ENCODE measurements at places on chromosomes 7 and 10. TPM values are rescaled to one million over a fixed set of nuclear protein-coding genes. Genes with fewer than 3 reads are reported as not detected.

- no peak for DNase-seq
These were observed 35.1 kb downstream of the BET1 start for GRCh38 chr7:93968911-93969620.

GRCh38 chr7:28937619-28938018 lies 20.5 kb downstream of the TRIL start:
- no peak for DNase-seq

DNA sequence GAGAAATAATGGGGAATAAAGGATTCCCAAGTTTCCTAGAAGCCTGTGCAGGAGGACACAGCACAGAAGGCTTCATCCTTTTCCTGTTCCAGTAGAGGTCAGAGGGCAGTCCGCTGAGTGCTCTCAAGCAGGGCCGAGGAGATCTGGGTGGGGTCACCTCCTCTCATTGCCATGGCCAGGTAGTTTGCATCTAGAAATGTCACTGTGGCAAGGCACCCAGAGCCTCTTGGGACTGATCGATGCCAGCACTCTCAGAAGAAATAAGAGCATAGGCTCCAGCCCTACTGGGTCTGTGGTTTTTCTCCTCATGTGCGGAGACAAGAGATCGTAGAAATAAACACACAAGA lies 7.9 kb downstream of the NUB1 start:
- DNase-seq = no peak

DNA sequence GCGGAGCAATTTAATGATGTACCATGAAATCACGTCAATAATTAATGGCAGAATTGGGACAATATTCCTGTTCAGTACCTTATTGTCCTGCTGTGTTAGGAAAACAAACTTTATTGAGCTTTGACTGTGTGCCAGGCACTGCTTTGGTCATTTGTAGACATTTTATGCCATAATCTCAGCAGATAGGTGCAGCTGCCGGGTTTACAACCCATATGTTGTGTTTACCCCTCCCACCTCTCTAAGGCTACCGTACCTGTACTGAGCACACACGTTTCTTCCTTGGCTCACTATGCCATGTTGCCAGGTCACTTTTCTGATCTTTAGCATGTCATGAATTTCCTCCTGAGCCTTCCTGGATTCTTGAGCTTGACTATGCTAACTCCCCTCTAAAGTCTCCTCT lies 422.2 kb downstream of the PHTF2 start:
- no peak for DNase-seq

The GPR26 gene
- total RNA-seq = not detected

The AKR1C4 gene
- total RNA-seq = not detected

DNA sequence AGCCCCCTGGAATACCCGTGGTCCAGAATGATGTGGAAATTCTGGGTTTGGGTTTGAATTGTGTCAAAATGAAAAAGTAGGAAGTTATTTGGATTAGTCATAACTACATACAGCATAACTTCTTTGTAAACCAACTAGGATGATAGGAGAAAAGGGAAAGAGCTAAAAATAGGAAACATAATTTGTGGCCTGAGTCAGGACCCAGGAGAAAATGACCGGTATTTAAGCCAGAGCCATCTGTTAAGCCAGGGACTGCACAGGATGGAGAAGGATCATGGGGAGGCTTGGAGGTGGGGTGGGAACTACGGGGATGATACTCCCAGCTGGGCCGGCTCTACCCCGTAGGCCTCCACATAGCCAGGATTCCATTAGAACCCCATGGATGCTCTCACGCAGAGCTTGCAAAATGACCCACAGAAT lies 98.6 kb downstream of the MYOF start:
- no peak for DNase-seq

The KCND2 gene
- 0.21 TPM for total RNA-seq

The VAX1 gene
- total RNA-seq = not detected

The TMEM176A gene
- total RNA-seq = 31.5 TPM

- no peak for DNase-seq
These were observed 11.6 kb downstream of the FAM204A start for GRCh38 chr10:118330295-118331076.

DNA sequence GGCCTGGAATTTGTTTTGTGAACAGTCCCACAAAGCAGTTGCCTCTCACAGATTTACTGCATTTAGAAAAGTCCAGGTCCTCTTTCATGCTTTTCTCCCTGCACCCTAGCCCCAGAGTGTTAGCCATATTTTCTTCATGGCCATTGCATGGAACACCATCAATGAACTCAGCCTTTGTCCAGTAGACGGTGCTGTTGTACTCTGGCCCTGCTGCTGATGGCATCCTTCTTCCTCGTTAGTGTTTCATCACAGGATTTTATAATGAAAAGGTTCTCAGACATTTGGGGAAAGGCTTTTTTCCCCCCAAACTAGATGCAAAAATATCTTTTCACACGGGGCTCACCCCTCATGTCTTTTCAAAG lies 93.0 kb upstream of the SLC25A13 start:
- DNase-seq = no peak

The NPC1L1 gene
- total RNA-seq = not detected

The BLNK gene
- not detected for total RNA-seq

DNA sequence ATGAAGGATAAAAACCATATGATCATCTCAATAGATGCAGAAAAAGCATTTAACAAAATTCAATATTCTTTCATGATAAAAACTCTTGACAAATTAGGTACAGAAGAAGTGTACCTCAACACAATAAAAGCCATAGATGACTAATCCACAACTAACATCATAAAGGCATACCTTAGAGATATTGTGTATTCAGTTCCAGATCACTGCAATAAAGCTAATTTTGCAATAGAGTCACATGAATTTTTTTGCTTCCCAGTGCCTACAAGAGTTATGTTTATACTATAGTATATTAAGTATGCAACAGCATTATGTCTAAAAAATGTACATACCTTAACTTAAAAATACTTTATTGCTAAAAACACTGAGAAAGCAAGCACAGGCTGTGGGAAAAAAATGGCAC lies 18.9 kb upstream of the RNF32 start:
- no peak for DNase-seq

DNA sequence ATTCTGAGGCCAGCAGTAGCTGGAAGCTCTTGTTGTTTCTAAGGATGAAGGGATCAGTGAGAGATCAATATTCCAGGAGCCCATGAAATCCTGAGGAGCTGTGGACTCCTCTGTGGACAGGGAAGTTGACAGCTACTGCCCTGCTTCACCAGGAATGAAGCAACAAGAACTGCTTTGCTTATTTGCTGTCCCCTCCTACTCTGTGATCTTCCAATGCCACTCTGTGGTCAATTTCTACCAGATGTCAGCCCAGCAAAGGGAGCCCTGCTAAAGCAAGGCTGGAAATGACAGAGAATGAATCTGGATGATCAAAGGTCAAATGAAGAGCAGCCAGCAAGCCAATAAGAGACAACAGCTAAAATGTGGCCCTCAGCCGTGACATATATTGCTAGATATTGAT lies 227.5 kb upstream of the CHRM2 start:
- DNase-seq = no peak

The ASB15 gene
- not detected for total RNA-seq

- no peak for DNase-seq
These were observed 330.9 kb downstream of the XPNPEP1 start for GRCh38 chr10:109592391-109592790.

The CYP2W1 gene
- total RNA-seq = not detected

DNA sequence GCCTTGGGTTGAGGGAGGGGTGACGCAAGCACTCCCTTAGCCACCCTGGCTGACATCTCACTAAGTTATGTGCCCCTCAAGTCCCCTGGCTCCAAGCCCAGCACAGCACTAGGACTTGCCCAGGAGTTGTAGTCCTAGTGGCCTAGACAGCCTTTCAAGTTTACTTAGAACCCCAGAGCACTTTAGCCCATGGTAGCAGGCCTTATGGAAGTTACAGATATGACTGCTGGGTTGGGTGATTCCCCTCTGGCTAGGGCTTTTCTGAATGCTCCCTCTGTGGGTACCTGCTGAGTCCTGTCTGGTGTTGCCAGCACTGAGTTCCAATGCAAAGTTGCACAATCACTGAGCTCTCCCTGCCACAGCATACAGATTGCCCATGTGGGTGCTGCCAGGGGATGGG lies 83.2 kb downstream of the AHCYL2 start:
- DNase-seq = no peak

The ANKRD61 gene
- not detected for total RNA-seq

DNA sequence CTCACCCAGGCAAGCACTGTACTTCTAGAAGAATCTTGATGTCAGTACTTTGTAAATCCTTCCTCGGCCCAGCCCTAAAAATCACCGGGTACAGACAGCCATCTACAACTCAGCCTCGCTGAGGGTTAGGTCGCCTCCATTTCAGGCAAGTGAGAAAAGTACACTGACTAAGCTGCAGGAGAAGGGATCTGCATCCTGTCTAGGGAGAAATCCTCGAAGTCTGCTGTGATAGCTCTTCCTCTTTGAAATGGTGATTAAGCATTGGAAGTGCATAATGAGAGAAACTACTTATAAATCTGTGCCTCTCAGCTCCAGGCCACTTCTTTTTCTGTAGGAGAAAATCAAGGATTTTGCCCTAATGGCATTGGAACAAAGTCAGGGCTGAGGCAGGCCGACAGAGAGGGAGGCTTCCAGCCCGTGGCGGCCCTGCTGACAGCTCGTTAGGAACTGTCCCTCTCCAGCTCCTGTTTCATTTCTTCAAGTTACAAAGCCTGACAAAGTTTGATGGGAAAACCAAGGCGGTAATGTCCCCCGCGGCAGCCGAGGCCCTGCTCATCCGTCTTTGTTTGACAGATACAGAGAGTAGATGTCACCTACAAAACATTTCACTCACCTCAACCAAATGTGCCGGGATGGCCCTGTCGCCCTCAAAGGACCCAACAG lies 14.1 kb upstream of the GOT1 start:
- no peak for DNase-seq

The SLC25A13 gene
- 5.6 TPM for total RNA-seq

DNA sequence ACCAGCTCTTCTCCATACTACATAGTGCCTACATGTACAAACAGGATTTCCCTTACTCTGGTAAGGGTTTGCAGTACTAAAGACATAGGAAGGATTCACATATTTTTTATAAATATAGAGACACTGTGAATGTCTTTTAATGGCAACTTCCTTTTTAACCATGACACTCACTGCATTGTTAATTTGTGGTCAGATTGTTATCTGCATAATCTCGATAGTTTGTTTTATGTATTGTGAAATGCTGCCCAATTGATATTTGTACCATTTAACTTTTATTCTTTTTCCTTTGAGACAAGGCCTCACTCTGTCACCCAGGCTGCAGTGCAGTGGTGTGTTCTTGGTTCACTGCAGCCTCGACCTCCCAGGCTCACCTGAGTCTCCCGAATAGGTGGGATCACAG lies 39.7 kb downstream of the SP8 start:
- DNase-seq = no peak

Measured in ascending aorta (tissue), 2 donors.